A549 treated with RU486 at 1 μM for 4 hours (cell line): ENCODE measurements at places on chromosomes 5 and 9. TPM values are rescaled to one million over a fixed set of nuclear protein-coding genes. Genes with fewer than 3 reads are reported as not detected.

The THG1L gene
- 26.2 to 36.1 TPM (median 29.3 TPM) in 5 replicates for total RNA-seq

The AIF1L gene
- total RNA-seq, result 0.94 to 1.5 TPM (median 1.1 TPM) in 5 replicates

The MYOT gene
- not detected in 5 replicates for total RNA-seq

The FCN2 gene
- not detected in 5 replicates for total RNA-seq

The AGXT2 gene
- total RNA-seq, result not detected in 5 replicates

The SOHLH1 gene
- not detected in 5 replicates for total RNA-seq

The ZNF169 gene
- 1.4 to 2.4 TPM (median 1.7 TPM) in 5 replicates for total RNA-seq

The SYK gene
- 0.02 to 0.25 TPM (median 0.04 TPM) in 3 of 5 replicates, not detected in the others for total RNA-seq

The CDH10 gene
- 0.15 to 0.45 TPM (median 0.22 TPM) in 5 replicates for total RNA-seq

The SLC27A6 gene
- not detected in 5 replicates for total RNA-seq

The MAP1B gene
- 25.5 to 57.1 TPM (median 43.2 TPM) in 5 replicates for total RNA-seq

The MYMK gene
- total RNA-seq, result not detected in 5 replicates

The TNFAIP8 gene
- total RNA-seq, result 16.0 to 42.0 TPM (median 24.8 TPM) in 5 replicates

The GABRA1 gene
- not detected in 5 replicates for total RNA-seq

The SHOC1 gene
- not detected in 5 replicates for total RNA-seq

The WNT8A gene
- not detected in 5 replicates for total RNA-seq

The GABRP gene
- not detected in 5 replicates for total RNA-seq

The MOB3B gene
- 4.9 to 8.5 TPM (median 7.0 TPM) in 5 replicates for total RNA-seq

The SEMA4D gene
- total RNA-seq, result 3.8 to 6.7 TPM (median 4.9 TPM) in 5 replicates

The C9orf153 gene
- 0.23 to 0.43 TPM in 2 of 5 replicates, not detected in the others for total RNA-seq

The HBEGF gene
- total RNA-seq, result 5.8 to 7.6 TPM (median 7.1 TPM) in 5 replicates

The TLX3 gene
- not detected in 5 replicates for total RNA-seq

The CDC26 gene
- total RNA-seq, result 43.0 to 67.2 TPM (median 45.6 TPM) in 5 replicates

The TRAF1 gene
- 3.6 to 6.8 TPM (median 4.6 TPM) in 5 replicates for total RNA-seq

The FAM78A gene
- total RNA-seq, result 0.22 to 0.44 TPM (median 0.35 TPM) in 5 replicates

The PCDHA1 gene
- 0.15 to 0.34 TPM (median 0.21 TPM) in 4 of 5 replicates, not detected in the other for total RNA-seq

The TNFSF15 gene
- 0.26 to 0.40 TPM (median 0.31 TPM) in 5 replicates for total RNA-seq

The TAS2R1 gene
- total RNA-seq, result not detected in 5 replicates

The LVRN gene
- total RNA-seq, result 0.07 to 0.27 TPM (median 0.09 TPM) in 3 of 5 replicates, not detected in the others

The BARHL1 gene
- total RNA-seq, result not detected in 5 replicates

The DMGDH gene
- not detected in 5 replicates for total RNA-seq

The REEP2 gene
- total RNA-seq, result 5.3 to 7.2 TPM (median 6.5 TPM) in 5 replicates

The TICAM2 gene
- total RNA-seq, result 0.51 to 0.79 TPM (median 0.69 TPM) in 5 replicates

The C5orf22 gene
- 10.3 to 16.4 TPM (median 13.7 TPM) in 5 replicates for total RNA-seq

The PCDHA10 gene
- 0.01 to 0.05 TPM in 2 of 5 replicates, not detected in the others for total RNA-seq

The FGF18 gene
- 0.30 to 1.00 TPM (median 0.51 TPM) in 5 replicates for total RNA-seq

The ADGRV1 gene
- 0.42 to 1.1 TPM (median 0.82 TPM) in 5 replicates for total RNA-seq

The EGFLAM gene
- 0.30 to 0.44 TPM in 2 of 5 replicates, not detected in the others for total RNA-seq

The PKD2L2 gene
- total RNA-seq, result not detected in 5 replicates

The DEPDC1B gene
- total RNA-seq, result 13.0 to 18.6 TPM (median 17.4 TPM) in 5 replicates

The CCNJL gene
- 10.8 to 13.7 TPM (median 12.8 TPM) in 5 replicates for total RNA-seq

The ARID3C gene
- total RNA-seq, result 0.07 to 0.17 TPM (median 0.13 TPM) in 3 of 5 replicates, not detected in the others
